ENCODE measurements at places on chromosomes 6 and 20. TPM values are rescaled to one million over a fixed set of nuclear protein-coding genes. Genes with fewer than 3 reads are reported as not detected.

Gene THBD
- total RNA-seq: 14.2 TPM

GRCh38 chr6:104046426-104046825, 813.3 kb downstream of the HACE1 start:
- DNase-seq: no peak

GRCh38 chr6:139175389-139175948, 40.6 kb downstream of the HECA start:
- no peak for DNase-seq

GRCh38 chr6:26104457-26105108, 17.4 kb downstream of the HFE start:
- DNase-seq: no peak

Gene SIRPB1
- total RNA-seq: 0.19 TPM

DNA sequence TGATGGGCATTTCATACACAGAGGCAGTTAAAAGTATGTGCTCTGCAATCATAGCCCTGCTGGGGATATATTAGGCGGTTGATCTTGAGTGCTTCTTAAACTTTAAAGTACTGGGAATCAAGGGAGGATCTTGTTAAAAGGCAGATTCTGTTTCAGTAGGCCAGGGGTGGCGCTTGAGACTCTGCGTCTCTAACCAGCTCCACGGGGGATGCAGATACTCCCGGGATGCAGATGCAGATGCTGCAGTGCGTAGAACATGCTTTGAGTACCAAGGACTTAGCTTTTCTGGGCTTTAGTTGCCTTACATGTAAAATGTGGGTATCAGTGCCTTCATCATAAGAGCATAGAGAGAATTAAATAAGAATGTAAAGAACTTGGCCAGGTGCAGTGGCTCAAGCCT, 44.4 kb upstream of the ENPP5 start:
- DNase-seq: no peak

Measured in myocyte (in vitro differentiated cells).